ENCODE measurements at places on chromosomes 4 and X.

- no peaks in the 10 kb centered on the region for H3K36me3 ChIP-seq
- DNase-seq, result no peak
- peak overlapping the region; percentile 30 for H3K4me3 ChIP-seq
- H3K27me3 ChIP-seq, result peaks cover 69% of the 10 kb centered on the region
- H3K27ac ChIP-seq, result no peak overlapping the region
These were observed 209.3 kb downstream of the SOWAHB start for GRCh38 chr4:76688619-76689144.

DNA sequence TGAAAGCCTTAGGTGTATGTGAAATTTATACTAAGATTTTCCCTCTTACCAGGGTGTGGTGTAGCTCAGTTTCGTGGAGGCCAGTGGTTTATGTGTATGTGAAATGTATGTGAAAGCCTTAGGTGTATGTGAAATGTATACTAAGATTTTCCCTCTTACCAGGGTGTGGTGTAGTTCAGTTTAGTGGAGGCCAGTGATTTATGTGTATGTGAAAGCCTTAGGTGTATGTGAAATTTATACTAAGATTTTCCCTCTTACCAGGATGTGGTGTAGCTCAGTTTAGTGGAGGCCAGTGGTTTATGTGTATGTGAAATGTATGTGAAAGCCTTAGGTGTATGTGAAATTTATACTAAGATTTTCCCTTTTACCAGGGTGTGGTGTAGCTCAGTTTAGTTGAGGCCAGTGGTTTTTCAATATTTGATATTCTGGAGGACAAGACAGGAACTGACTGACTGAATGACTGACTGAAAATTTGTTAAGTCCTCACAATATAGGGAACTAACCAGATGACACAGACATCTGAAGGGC is 143.7 kb downstream of the NEXMIF start:
- no peak overlapping the region for H3K27ac ChIP-seq
- no peak for DNase-seq
- no peaks in the 10 kb centered on the region for H3K4me1 ChIP-seq
- no peak overlapping the region for H3K4me3 ChIP-seq

- no peak for DNase-seq
- H3K27me3 ChIP-seq, result peaks cover 23% of the 10 kb centered on the region
- no peak overlapping the region for H3K4me3 ChIP-seq
- H3K4me1 ChIP-seq, result no peaks in the 10 kb centered on the region
- H3K27ac ChIP-seq, result no peak overlapping the region
These were observed 10.1 kb downstream of the ANXA3 start for GRCh38 chr4:78561677-78562076.

GRCh38 chr4:98581126-98581525 is 77.3 kb downstream of the TSPAN5 start:
- no peak overlapping the region for H3K27ac ChIP-seq
- H3K27me3 ChIP-seq, result no peaks in the 10 kb centered on the region
- H3K4me1 ChIP-seq, result peaks cover 4% of the 10 kb centered on the region
- DNase-seq, result no peak
- H3K4me3 ChIP-seq, result no peak overlapping the region

DNA sequence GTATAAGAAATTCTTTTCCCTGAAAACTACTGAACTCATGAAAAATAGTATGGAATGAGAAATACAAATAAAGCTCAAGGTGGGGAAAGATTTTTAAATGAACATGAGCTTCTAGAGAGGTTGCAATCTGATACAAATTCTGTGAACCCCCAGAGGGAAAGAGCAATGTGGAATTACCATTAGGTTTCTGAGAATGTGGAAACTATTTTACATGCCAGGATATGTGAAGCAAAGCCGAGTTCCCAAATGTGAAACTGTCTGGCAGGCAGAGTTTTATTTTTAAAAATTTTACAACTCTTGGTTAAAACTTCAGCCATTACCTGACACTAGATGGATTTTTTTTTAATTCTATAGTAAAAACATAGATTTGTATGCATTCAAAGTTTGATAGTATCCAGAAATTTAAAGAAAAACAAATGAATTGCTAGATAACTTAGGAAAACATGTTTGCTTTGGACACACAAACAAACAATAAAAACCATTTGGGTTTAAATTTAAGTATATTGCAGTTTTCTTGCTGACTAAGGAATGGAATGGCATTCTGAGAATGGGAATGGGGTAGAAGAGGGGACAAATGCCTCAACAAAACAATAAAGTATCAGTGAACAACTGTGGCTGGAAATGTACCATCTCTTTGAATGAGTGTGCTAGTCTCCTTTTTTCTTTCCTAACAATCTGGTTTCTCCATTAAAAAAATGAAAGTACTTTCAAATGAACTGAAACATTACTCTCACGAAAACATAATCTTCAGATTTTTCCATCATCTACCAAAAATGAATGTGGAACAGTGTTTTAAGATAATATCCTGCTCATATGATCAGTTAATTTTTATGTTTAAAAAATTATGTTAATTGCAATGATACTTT is 99.6 kb downstream of the PCDH18 start:
- DNase-seq, result no peak
- H3K4me3 ChIP-seq, result no peak overlapping the region
- H3K4me1 ChIP-seq, result no peaks in the 10 kb centered on the region
- no peaks in the 10 kb centered on the region for H3K36me3 ChIP-seq

- H3K36me3 ChIP-seq, result no peaks in the 10 kb centered on the region
- peak overlapping the region; percentile 81 for H3K4me3 ChIP-seq
- H3K27me3 ChIP-seq, result no peaks in the 10 kb centered on the region
- DNase-seq, result peak; percentile 73
- peak overlapping the region; percentile 99 for H3K27ac ChIP-seq
These were observed 18.8 kb upstream of the TMSB4X start for GRCh38 chrX:12955882-12956703.

- peak overlapping the region; percentile 79 for H3K27ac ChIP-seq
- H3K4me1 ChIP-seq, result peaks cover 34% of the 10 kb centered on the region
- no peak overlapping the region for H3K4me3 ChIP-seq
- peaks cover 27% of the 10 kb centered on the region for H3K36me3 ChIP-seq
- no peaks in the 10 kb centered on the region for H3K27me3 ChIP-seq
These were observed 19.3 kb downstream of the ZFX start for GRCh38 chrX:24168807-24169206.

GRCh38 chrX:132751063-132751690 is 207.3 kb downstream of the HS6ST2 start:
- no peaks in the 10 kb centered on the region for H3K36me3 ChIP-seq
- H3K27me3 ChIP-seq, result peaks cover 10% of the 10 kb centered on the region
- DNase-seq, result no peak
- peaks cover 17% of the 10 kb centered on the region for H3K4me1 ChIP-seq

DNA sequence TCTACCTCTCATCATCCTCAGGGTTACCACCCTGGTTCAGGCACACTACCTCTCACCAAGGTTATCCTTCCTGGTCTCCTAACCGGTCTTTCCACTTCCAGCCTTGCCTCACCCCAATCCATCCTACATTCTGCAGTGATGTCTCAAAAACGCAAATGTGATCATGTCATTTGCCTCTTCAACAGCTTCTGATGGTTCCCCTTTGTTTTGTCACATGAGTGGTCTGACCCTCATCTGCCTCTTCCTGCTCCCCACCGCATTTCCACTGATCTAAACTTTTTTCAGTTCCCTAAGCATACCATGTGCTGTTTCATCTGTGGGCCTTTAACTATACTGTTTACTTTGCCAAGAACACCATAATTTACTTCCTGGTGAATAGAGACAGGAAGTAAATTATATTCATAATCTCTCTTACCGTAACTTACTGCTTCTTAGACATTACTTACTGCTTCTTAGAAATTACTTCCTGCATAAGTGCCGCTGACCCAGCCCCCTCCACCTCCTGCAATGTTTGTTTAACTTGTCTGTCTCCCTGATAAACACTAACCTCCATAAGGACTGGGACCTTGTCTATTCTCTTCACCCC is 27.1 kb upstream of the NSUN7 start:
- peaks cover 16% of the 10 kb centered on the region for H3K4me1 ChIP-seq
- peaks cover 4% of the 10 kb centered on the region for H3K27me3 ChIP-seq
- no peak overlapping the region for H3K4me3 ChIP-seq
- H3K36me3 ChIP-seq, result peaks cover 2% of the 10 kb centered on the region
- H3K27ac ChIP-seq, result no peak overlapping the region
- DNase-seq, result peak; percentile 55

DNA sequence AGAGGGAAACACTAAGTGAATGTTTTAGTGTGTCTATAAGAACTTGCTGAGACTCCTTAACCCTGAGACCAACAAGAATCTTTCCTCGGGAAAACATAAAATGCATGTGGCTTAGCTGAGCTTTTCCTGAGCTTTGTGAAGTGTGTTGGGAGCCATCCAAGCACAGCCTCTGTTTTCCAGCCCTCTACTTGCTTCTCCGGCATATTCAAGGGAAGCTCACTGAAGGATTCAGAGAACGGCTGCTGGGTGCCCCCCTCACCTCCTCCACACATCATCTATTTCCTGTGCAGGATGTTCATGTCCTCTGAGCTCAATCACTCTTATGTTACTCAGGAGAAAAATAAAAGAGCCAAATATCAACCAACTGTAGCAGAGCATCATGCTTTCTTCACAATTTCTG is 492.1 kb downstream of the IL15 start:
- peaks cover 15% of the 10 kb centered on the region for H3K36me3 ChIP-seq
- peak overlapping the region; percentile 7 for H3K27ac ChIP-seq
- no peak overlapping the region for H3K4me3 ChIP-seq
- no peaks in the 10 kb centered on the region for H3K27me3 ChIP-seq

GRCh38 chr4:12118651-12119213 is 690.0 kb upstream of the HS3ST1 start:
- no peaks in the 10 kb centered on the region for H3K4me1 ChIP-seq
- no peaks in the 10 kb centered on the region for H3K27me3 ChIP-seq
- no peak overlapping the region for H3K4me3 ChIP-seq
- no peaks in the 10 kb centered on the region for H3K36me3 ChIP-seq
- DNase-seq, result no peak

- H3K4me1 ChIP-seq, result no peaks in the 10 kb centered on the region
- H3K4me3 ChIP-seq, result no peak overlapping the region
- H3K27me3 ChIP-seq, result peaks cover 64% of the 10 kb centered on the region
- no peak overlapping the region for H3K27ac ChIP-seq
These were observed 409.0 kb downstream of the BCOR start for GRCh38 chrX:39688576-39689375.
